Activated CD4-positive, alpha-beta memory T cell treated with anti-CD3 and anti-CD28 coated beads, Interleukin-2, amount 10 ng/mL, durations not matched to agents 7 days and 5 days (primary cell): ENCODE measurements at places on chromosomes 7 and 10. TPM values are rescaled to one million over a fixed set of nuclear protein-coding genes. Genes with fewer than 3 reads are reported as not detected.
A peak's percentile ranks its signal among the peaks of the same experiment; 100 is the strongest.

- DNase-seq: no peak
These were observed 152.3 kb upstream of the LANCL2 start for GRCh38 chr7:55212838-55213237.

The MRLN gene
- not detected for total RNA-seq

The LRIT1 gene
- total RNA-seq: not detected

GRCh38 chr10:62618576-62619412 is 185.7 kb upstream of the ADO start:
- DNase-seq: no peak

DNA sequence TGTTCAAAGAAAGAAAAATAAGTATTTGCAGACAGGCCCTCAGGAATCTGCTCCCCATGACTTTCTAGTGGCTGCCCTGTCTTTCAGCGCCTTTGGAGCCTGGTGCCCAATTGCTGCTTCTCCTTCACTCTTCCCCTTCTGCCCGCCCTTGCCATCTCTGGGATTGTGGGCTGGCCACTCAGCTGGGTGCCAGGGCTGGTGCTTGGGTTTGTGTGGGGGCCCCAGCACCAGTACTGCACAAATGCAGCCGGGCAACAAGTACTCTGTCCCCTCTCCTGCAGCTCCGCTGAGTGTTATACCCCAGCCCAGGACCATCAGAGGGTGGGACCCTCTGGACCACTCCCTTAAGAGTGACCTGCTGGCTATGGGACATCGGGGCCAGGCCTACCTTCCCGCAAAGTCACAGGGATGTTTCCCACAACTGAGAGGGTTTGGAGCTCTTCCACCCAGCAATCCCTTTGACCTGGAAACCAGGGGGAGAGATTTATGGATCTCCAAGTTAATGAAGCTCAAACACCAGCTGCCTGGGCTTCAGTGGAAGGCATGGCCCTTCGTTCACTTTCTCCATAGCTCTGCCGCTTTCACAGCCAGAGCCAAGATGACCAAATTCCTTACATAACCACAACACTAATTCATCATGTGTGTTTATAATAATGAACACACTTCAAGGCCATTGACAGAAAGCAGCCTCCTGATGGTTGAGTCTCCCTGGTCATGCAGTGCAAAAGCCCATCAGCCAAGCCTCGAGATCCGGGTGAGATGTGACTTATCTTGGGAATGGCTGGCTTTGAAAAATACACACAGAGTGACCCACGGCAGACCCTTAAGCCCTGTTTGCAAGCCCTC is 313.9 kb upstream of the ZNF32 start:
- peak; percentile 2 for DNase-seq

The ABCB1 gene
- total RNA-seq: 8.1 TPM
